Foreskin fibroblast (primary cell): ENCODE measurements at places on chromosomes 4 and X.

DNA sequence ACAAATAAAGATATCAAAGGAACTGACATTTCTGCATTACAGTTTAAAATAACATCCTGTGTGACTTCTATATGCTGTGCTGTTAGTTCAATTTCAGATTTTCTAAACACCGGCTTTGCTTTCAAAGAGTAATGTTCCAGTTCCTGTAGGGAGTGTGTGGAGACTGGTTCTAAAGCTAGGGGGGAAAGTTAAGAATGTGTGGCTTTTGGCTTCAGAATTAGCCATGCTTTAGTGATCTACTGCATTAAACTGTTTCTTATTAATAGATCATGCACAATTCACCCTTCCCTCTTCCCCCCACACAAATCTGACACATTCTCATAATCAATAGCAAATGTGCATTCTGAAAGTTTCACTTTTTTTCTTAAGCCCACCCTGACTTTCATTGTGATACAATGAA, 32.0 kb upstream of the DKK2 start:
- no peak for DNase-seq

DNA sequence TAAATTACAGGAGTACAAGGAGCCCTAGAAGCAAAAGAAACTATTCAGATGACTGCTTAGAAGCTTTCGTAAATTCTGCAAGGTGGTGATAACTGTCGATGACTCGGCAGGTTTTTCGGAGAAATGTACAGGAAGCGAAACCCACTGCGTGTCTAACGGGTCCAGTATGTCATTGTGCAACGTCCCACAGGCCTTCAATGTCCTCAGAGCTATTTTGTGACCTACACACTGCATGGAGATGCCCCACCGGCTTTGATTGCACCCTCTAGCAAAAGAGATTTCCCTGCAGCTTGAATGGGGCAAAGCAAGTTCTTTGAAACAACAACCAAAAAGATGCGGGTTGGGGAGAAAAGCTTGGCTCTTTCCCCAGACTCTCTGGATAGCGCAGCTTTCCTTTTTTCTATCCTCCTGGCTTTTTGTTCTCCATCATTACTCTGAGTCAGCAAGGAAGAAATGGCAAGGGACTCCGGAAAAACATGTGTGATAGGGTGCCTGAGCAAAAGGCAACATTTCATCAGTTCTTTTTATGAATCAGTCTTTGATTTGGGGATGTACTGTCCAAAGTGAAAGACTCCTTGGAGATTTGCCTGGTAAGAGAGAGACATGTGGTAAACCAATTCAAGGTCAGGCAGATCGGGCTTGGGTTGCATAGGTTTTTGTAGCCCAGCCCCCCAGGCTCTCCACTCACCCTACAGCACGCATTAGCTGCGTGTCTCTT, 112.0 kb upstream of the TBL1X start:
- DNase-seq: peak; percentile 69

- no peak for DNase-seq
Measured at GRCh38 chr4:151438154-151438553, 29.2 kb downstream of the FHIP1A start.

- DNase-seq: no peak
Measured at GRCh38 chr4:61500883-61501282, 300.8 kb downstream of the ADGRL3 start.

DNA sequence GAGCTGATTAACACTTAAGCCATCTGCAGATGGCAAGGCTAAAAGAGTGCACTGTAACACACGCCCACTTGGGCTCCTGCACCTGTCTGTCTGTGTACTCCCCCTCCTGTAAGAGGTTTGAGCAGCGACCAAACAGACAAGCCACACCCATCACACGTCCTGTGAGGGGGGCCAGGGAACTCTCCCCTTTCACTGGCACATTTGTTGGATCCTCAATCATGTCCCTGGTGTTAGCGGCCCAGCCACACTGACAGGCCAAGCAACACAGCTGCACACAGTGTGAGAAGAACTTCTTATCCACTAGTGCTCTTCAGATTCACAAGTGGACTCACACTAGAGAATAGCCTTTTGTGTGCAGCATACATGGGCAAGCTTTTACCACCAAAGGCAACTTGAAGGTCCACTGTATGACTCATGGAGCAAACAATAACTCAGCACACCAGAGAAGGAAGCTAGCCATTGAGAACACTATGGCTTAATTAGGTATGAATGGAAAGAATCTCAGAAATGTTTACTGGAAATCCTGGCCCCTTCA, 29.1 kb upstream of the UTP14A start:
- peak; percentile 28 for DNase-seq

- no peak for DNase-seq
Measured at GRCh38 chr4:8609824-8610350, 17.3 kb downstream of the CPZ start.

- no peak for DNase-seq
Measured at GRCh38 chr4:57265831-57266582, 155.8 kb upstream of the IGFBP7 start.

GRCh38 chr4:5037553-5038551, 13.4 kb upstream of the STK32B start:
- DNase-seq: peak; percentile 85
